ENCODE measurements at places on chromosomes 1 and 21. TPM values are rescaled to one million over a fixed set of nuclear protein-coding genes. Genes with fewer than 3 reads are reported as not detected.

DNA sequence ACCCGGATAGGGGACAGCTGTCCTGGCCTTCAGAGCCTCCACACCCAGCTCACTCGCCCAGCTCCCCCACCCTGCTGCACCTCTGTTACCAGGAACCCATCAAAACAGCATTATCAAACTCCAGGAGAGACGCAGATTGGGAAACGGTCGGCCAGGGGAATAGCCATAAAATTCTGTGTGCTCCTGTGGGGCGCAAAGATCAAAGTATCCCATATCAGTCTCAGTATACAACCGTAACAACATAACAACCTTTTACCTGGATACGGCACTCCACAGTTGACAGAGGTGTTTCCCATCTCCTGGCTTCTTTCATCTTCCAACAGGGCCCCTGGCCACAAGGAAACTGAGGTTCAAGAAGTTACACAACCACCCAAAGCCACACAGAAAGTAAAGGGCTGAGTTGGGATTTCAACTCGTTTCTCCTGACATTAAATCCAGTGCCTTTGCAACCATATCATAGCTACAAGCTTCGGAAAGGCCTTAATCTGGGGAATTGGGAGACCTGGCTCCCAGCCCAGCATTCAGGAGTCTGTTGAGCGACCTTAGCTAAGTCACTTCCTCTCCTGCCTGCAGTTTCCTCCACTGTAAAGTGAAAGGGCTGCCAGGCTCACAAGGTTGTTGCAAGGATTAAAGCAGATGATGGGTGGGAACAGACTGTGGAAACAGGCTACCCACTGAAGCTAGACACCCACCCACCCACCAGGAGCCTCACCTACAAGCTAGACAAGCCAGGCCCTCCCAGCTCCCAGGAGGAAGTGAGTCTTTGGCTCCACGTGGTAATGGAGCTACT, 8.1 kb upstream of the EPHB2 start:
- no peak for DNase-seq

GRCh38 chr1:243667591-243667990, 182.5 kb downstream of the AKT3 start:
- DNase-seq = no peak

DNA sequence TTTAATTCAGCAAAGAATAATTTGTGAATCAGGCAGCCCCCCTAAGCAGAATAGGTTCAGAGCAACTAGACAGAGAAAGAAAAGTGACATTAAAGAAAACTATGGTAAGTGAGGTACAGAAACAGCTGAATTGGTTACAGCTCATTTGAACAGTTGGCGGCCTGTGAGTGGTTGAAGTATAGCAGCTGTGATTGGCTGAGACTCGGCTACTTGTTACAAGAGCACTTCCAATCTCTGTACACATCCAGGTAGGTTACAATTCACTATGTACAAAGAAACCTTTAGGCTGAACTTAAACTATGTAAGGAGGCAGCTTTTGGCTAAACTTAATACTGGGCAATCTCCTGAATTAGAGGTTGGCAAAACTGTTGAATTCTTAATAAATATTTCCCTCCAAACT, 171.1 kb upstream of the LHX8 start:
- no peak for DNase-seq

DNA sequence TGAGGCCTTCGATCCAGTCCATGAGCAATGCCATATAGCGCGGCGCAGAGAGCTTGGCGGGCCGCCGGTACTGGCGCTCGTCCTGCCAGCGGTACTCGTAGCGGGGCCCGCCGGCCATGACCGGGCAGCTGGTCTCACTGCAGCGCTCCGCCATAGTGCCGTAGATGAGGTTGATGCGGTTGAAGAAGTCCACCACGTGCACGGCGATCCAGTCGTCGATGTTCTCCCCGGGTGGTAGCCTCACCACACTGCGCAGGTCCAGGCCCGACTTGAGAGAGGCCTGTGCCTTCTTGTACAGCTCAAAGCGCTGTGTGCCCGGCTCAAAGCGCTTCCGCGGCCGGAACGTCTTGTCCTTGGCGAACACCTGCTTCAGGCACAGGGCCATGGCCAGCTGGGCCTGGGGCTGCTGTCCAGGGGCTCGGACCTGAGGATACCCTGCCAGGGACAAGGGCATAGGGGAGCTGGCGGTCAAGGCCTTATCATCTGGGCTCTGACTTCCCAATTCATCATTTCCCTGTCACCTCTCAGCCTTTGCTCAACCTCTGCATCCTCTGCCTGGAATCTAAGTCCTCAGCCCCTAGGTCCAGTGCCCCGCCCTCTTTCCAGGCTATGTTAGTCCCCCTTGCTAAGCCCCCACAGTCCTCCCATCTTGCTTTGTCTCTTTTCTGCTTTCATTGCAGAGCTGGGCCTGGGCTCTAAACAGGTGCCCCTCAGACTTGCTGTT, 3.5 kb downstream of the MOB3C start:
- no peak for DNase-seq

GRCh38 chr1:152050886-152051675, 14.3 kb upstream of the S100A11 start:
- no peak for DNase-seq

KPNA6 gene
- total RNA-seq = 78.2 TPM

KCNA10 gene
- not detected for total RNA-seq

SLAMF9 gene
- not detected for total RNA-seq

DNA sequence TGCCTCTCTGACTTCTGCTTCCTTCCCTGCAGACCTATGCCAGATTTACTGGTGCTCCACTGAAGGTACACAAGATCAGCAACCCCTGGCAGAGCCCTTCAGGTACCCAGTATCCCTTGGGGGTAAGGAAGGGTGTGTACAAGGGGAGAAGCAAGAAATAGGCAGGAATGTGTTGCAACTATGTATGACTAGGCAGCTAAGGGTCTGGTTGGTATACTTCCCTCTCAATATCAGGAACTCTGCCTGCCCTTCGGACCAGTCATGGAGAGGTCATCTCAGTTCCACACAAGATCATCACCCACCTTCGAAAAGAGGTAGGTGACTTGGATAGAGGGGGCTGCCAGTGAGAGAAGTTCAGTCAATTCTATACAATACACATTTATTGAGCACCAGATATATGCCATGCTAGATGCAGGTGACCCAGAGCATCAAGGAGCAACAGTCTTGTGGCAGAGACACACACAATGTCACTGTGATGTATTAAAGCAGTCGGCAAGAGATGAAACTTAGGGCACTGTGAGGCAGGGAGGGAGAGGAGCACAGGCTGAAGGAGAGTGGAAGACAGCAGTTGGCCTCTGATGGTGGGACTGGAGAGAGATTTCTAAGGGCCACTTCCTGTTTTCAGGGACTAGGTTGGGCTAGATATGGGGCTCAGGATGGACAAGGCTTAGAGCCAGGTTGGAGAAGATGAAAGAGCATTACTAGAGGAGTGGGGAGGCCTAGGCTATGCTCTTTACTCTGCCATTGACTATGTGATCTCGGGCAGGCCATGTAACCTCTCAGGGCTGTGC, 2.0 kb downstream of the MTX1 start:
- DNase-seq = no peak

GRCh38 chr1:28449904-28450303, 55.9 kb upstream of the RCC1 start:
- no peak for DNase-seq

Measured in osteocyte (in vitro differentiated cells).